Activated naive CD4-positive, alpha-beta T cell treated with anti-CD3 and anti-CD28 coated beads, Interleukin-2, amount 10 ng/mL, durations not matched to agents 7 days and 5 days (primary cell): ENCODE measurements at places on chromosomes 4 and X.

GRCh38 chrX:121322159-121322558 lies 274.7 kb downstream of the GLUD2 start:
- no peak overlapping the region for H3K27ac ChIP-seq
- no peaks in the 10 kb centered on the region for H3K27me3 ChIP-seq
- no peaks in the 10 kb centered on the region for H3K4me1 ChIP-seq
- no peak overlapping the region for H3K4me3 ChIP-seq

DNA sequence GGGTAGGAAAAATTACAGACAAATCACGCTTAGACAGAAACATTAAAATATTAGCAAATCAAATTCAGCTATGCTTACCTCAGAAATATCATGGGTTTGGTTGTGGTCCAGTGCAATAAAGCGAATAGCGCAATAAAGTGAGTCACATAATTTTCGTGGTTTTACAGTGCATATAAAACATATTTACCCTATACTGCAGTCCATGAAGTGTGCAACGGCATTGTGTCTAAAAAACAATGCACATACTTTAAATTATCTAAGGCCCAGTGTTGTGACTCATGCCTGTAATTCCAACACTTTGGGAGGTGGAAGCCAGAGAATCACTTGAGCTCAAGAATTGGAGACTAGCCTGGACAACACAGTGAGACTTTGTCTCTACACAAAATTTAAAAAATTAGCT lies 195.7 kb upstream of the IL1RAPL1 start:
- no peaks in the 10 kb centered on the region for H3K36me3 ChIP-seq
- no peak for DNase-seq
- H3K27me3 ChIP-seq, result no peaks in the 10 kb centered on the region

- H3K27me3 ChIP-seq, result peaks cover 3% of the 10 kb centered on the region
- H3K4me3 ChIP-seq, result no peak overlapping the region
- no peaks in the 10 kb centered on the region for H3K4me1 ChIP-seq
- no peak overlapping the region for H3K27ac ChIP-seq
- no peaks in the 10 kb centered on the region for H3K36me3 ChIP-seq
Observed at GRCh38 chrX:151151665-151152267, 24.6 kb upstream of the GPR50 start.

GRCh38 chr4:83486457-83487129 lies 1.7 kb upstream of the ABRAXAS1 start:
- no peak for DNase-seq
- no peaks in the 10 kb centered on the region for H3K36me3 ChIP-seq
- H3K27me3 ChIP-seq, result peaks cover 10% of the 10 kb centered on the region
- H3K4me3 ChIP-seq, result no peak overlapping the region

DNA sequence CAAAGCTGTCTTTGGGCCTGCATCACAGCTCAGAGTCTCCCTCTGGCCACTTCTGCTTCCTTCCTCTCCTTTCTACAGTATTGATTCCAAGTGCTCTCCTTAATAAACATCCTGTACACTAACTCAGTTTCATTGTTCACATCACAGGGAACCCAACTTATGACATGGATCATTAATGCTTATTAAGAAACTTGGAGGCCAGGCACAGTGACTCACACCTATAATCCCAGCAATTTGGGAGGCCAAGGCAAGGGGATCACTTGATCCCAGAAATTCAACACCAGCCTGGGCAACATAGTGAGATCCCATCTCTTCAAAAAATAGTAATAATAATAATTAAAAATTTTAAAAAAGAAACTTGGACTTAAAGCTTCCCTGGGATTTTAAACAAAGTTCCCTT lies 89.2 kb upstream of the EFHC2 start:
- no peaks in the 10 kb centered on the region for H3K36me3 ChIP-seq
- H3K27ac ChIP-seq, result no peak overlapping the region
- no peak for DNase-seq
- no peaks in the 10 kb centered on the region for H3K4me1 ChIP-seq
- no peak overlapping the region for H3K4me3 ChIP-seq
- H3K27me3 ChIP-seq, result no peaks in the 10 kb centered on the region

- H3K27ac ChIP-seq, result no peak overlapping the region
- H3K36me3 ChIP-seq, result no peaks in the 10 kb centered on the region
- no peak overlapping the region for H3K4me3 ChIP-seq
- no peak for DNase-seq
Observed at GRCh38 chr4:184320631-184321030, 103.0 kb upstream of the ENPP6 start.

DNA sequence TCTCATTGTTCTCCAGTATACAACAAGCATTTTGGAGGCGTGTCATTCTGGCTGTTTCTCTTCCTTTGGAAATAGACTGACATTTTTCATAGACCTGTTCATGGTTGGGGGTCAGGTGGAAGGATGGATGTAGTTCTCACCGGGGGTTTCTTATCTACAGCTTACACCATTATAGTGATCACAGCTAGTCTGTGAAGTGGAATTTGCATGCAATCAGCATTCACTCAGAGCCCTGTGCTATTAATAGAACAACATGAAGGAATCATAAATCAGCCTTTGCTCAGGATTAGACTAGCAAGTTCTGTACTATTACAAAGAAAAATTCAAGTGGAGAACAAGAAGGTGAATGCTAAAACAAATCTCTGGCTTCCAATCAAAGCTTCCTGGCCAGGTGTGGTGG lies 132.6 kb upstream of the PUDP start:
- H3K27ac ChIP-seq, result no peak overlapping the region
- H3K27me3 ChIP-seq, result no peaks in the 10 kb centered on the region
- H3K36me3 ChIP-seq, result no peaks in the 10 kb centered on the region
- H3K4me3 ChIP-seq, result no peak overlapping the region
- no peak for DNase-seq
